Activated CD8-positive, alpha-beta T cell treated with anti-CD3 and anti-CD28 coated beads for 36 hours (primary cell): ENCODE measurements at places on chromosomes 12 and 14. TPM values are rescaled to one million over a fixed set of nuclear protein-coding genes. Genes with fewer than 3 reads are reported as not detected.

- no peak overlapping the region for H3K4me3 ChIP-seq
- H3K27me3 ChIP-seq, result peaks cover 2% of the 10 kb centered on the region
- no peaks in the 10 kb centered on the region for H3K36me3 ChIP-seq
- no peak overlapping the region for H3K27ac ChIP-seq
Observed at GRCh38 chr14:20801726-20802125, 918 bp downstream of the RNASE1 start.

DNA sequence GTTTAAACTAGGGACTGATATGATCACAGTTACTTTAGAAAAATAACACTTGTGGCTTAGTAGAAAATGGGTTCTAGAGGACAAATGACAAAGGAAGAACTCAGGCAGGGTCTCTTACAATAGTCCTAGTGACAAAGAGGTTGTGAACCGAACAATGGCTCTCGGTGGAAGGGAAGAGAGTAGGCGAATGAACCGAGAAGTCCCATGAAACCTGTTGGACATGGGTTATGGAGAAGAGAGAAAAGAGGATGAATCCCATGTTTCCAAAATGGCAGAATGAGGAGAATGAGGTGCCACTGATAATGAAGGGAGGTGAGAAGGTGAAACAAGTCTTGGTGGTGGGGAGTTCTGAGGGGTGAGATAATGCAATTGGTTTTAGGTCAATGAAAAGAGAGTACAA lies 94.1 kb downstream of the PPM1H start:
- H3K27me3 ChIP-seq, result no peaks in the 10 kb centered on the region
- no peaks in the 10 kb centered on the region for H3K4me1 ChIP-seq
- no peak overlapping the region for H3K4me3 ChIP-seq
- no peaks in the 10 kb centered on the region for H3K36me3 ChIP-seq

DNA sequence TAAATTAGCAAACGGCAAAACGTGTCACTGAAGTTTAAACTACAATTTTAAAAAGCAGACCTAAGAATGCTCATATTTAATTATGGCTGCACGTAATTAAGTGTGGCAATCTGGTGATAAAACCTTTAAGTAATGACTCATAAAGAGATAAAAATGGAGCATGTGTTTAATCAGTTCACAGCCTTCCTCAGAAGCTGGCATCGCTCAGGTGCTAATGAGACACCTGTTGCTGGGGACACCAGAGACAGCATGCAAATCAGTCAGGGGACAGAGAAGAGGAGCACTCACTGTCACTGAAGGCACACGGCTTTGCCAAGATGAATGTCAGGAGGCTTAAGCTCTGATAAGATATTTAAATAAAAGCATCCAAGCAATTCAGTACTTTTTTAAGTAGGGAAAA lies 840.3 kb downstream of the GALC start:
- no peaks in the 10 kb centered on the region for H3K4me1 ChIP-seq
- no peak for DNase-seq
- H3K27me3 ChIP-seq, result no peaks in the 10 kb centered on the region
- no peaks in the 10 kb centered on the region for H3K36me3 ChIP-seq
- H3K27ac ChIP-seq, result no peak overlapping the region
- H3K4me3 ChIP-seq, result no peak overlapping the region

GRCh38 chr12:65666876-65667275 lies 157.4 kb upstream of the HMGA2 start:
- peaks cover 13% of the 10 kb centered on the region for H3K27me3 ChIP-seq
- peak; percentile 53 for DNase-seq
- peak overlapping the region; percentile 86 for H3K27ac ChIP-seq
- H3K4me1 ChIP-seq, result peaks cover 22% of the 10 kb centered on the region

DNA sequence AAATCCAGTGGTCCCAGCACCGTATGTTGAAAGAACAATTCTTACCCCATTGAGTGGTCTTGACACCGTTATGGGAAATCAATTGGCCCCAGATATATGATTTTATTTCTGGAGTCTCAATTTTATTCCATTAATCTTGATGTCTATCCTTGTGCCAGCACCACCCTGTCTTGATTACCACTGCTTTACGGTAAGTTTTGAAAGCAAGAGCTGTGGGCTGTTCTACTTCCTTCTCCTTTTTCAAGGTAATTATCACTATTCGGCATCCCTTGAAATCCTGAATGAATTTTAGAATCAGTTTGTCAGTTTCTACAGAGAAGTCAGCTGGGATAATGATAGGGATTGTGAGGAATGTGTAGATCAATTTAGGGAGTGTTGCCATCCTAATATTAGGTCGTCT lies 160.8 kb upstream of the SFSWAP start:
- no peak overlapping the region for H3K27ac ChIP-seq
- no peak for DNase-seq
- H3K4me3 ChIP-seq, result no peak overlapping the region

LBHD2 gene
- total RNA-seq, result not detected

PZP gene
- not detected for total RNA-seq

YARS2 gene
- total RNA-seq, result 31.8 TPM
